ENCODE measurements at places on chromosomes 5 and 9.

DNA sequence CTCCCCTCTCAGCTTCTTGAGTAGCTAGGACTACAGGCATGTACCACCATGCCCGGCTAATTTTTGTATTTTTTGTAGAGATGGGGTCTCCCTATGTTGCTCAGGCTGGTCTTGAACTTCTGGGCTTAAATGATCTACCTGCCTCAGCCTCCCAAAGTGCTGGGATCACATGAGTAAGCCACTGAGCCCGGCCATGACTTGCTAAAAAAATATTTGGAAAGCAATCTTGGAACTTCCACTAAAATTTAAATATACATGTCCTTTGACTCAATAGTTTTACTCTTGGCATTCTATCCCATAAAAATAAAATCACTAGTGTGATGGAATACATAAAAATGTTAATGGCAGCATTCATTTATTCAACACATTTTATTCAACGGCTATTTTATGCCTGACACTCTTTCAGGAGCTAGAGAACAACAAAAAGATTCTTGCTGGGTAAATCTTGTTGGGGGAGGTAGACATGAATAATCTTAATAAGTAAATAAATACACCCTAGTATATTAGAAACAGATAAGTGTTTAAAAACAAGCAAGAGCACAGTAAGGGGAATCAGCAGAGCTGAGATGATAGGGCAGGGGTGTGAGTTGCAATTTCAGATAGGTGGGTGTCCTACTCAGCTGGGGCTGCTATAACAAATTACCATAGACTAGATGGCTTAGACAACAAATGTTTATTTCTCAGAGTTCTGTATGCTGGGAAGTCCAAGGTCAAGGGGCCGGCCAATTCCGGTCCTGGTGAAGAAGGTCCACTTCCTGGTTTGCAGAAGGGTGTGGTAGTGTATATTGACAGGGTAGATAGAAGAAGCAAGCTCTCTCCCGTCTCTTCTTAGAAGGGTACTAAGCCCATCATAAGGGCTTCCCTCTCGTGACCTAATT is 50.7 kb downstream of the KCNV2 start:
- DNase-seq, result no peak

- no peak for DNase-seq
These were observed 194.8 kb upstream of the IL12B start for GRCh38 chr5:159525117-159525516.

DNA sequence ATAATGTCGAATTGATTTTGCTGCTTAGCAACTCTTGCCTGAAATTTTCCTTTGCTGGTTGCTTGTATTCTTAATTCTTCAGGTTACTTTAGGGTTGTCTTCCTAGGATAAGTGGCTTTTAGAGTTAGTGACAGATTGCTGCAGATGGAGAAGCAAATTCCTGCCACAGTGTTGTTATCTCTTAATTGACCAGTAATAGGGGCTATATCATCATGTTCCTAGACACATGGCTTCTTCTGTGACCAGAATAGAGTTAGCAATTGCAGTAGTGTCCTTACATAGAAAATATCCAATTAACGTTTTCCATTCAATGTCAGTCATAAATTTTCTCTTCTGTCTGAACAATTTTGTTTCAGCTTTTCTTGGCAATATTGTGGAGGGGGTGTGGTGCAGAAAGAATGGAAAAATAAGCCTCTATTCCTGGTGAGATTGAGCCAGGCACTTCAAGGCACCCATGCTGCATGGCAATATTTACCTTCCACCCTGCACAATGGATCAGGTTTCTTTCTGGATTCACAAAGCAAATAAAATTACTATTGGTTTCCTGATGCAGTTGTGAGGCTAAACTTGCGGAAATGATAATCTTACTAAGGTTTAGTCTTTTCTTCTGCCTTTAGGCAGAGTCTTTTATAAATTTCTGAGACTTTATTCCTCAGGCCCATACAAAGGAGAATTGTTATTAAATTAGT is 1481.5 kb downstream of the EFNA5 start:
- DNase-seq, result peak; percentile 81

DNA sequence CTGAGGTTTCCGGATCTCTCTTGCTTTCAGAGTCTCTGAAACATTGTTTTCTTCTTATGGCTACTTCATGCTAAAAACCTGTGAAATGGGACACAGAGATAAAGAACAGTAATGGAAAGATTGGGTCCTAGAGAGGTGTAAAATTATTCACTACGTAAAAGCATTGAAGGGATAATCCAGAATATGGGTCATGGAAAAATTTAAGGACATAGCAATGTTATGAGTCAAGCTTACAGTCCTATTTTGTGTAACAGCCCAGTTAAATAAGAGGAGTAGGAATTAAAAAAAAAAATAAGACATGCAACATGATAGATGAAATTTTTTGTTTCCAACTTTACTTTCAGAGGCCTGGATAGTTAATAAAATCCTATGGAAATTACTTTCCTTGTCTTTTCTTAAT is 61.9 kb upstream of the ELL2 start:
- no peak for DNase-seq

Measured in NCI-H2029 treated with DMSO at 0.1 percent for 48 hours (cell line).